Stimulated activated CD4-positive, alpha-beta T cell treated with anti-CD3 and anti-CD28 coated beads, Interleukin-15, amount 100 ng/mL, for 1 hour (primary cell): ENCODE measurements at places on chromosomes 16 and 17.

DNA sequence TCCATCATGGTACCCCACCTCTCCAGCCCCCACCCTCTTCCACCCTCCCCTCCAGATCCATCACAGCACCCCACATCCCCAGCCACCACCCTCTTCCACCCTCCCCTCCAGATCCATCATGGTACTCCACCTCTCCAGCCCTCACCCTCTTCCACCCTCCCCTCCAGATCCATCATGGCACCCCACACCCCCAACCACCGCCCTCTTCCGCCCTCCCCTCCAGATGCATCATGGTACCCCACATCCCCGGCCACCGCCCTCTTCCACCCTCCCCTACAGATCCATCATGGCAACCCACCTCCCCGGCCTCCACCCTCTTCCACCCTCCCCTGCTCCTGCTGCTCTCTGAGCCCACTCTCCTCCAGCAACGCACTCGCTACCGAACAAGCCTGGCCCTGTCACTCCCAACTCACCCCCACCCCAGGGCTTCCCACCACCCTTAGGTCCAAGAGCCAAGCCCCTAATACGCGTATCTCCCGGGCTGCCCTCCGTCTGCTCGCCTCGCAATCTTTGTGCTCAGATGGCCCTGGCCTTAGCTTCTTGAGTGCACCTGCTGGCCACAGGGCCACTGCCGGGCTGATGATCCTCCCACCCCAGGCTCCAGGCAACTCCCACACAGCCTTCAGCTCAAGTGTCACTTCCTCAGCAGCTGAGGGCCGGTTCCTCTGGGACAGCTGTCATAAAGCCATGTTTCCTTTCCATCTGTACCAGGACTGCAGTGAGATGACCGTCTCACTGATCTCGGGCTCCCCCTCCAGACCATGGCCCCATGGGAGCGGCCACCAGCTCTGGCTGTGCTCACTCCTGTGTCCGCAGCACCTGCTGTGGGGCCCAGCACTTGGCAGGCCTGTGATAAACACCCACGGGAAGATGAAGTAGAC is 25.5 kb downstream of the KDM8 start:
- DNase-seq = no peak

DNA sequence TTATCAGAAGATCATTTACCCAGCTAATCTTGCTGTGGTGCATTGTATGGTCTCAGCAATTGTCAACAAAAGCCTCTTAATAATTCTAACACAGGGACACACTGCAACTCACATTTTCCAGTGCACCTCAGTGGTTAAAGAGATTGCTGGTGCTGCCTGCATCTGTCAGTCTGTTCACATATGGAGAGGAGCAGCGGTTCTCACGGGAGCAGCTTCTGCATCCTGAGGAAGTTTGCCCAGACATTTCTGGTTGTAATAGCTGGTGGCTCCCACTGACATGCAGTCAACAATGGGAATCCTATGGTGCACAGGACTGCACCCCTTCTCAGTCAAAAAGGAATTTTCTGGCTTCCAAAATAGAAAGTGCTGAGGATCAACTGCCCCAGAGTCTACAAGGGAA is 7.8 kb downstream of the GGA2 start:
- DNase-seq = no peak

GRCh38 chr17:3970668-3971067 is 6.4 kb upstream of the ATP2A3 start:
- no peak for DNase-seq

GRCh38 chr16:87012954-87013938 is 303.9 kb downstream of the C16orf95 start:
- DNase-seq = no peak

DNA sequence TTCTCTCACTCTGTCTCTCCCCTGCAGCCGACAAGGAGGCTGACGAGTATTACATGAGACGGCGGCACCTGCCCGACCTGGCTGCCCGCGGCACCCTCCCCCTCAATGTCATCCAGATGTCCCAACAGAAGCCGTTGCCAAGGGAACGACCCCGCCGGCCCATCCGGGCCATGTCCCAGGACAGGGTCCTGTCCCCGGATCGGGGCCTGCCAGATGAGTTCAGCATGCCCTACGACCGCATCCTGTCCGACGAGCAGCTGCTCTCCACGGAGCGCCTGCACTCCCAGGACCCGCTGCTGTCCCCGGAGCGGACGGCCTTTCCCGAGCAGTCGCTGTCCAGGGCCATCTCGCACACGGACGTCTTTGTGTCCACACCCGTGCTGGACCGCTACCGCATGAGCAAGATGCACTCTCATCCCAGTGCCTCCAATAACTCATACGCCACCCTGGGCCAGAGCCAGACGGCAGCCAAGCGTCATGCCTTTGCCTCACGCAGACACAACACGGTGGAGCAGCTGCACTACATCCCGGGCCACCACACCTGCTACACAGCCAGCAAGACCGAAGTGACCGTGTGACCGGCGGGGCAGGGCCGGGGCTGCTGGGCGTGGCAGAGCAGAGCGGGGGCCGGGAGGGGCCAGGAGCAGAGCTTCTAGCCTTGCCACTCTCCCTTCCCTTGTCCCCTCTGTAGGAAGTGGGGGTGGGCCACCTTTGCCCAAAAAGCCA is 40.4 kb upstream of the DNAH9 start:
- DNase-seq = no peak
